Muscle of arm (tissue), 14 donors: ENCODE measurements at places on chromosomes 11 and 22. TPM values are rescaled to one million over a fixed set of nuclear protein-coding genes. Genes with fewer than 3 reads are reported as not detected.

DNA sequence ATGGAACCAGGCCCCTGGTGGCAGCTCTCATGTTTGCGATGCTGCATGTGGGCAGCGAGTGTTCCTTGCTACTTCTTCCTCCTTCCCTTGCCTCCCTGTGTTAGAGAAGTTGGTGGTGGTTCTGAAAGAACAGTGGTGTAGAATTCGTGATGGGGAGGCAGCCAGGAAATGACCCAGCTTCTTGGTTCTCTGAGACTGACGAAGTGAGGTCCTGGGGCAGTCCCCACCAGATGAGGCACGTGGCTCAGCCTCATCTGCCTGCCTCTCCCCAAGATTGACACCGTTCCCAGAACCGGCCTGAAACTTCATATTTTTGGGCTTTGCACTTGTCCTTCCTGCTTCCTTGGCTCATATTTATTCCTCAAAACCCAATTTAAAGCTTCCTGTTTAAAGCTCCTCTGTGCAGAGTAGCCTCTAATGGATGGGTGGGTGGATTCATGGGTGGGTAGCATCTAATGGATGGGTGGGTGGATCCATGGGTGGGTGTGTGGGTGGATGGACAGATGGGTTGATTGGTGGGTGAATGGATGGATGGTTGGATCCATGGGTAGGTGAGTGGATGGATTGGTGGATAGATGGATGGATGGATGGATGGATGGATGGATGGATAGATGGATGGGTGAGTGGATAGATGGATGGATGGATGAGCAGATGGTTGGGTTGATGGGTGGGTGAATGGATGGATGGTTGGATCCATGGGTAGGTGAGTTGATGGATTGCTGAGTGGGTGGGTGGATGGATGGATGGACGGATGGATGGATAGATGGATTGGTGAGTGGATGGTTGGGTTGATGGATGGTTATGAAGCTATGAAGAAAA is 77.3 kb upstream of the ATXN10 start:
- DNase-seq, result no peak

The AIFM3 gene
- 0.23 TPM for polyA plus RNA-seq

GRCh38 chr11:130782361-130783222 is 133.7 kb downstream of the SNX19 start:
- DNase-seq, result peak; percentile 84

The CD3G gene
- polyA plus RNA-seq, result 0.07 TPM
